Erythroblast (primary cell): ENCODE measurements at places on chromosomes 4 and X.

DNA sequence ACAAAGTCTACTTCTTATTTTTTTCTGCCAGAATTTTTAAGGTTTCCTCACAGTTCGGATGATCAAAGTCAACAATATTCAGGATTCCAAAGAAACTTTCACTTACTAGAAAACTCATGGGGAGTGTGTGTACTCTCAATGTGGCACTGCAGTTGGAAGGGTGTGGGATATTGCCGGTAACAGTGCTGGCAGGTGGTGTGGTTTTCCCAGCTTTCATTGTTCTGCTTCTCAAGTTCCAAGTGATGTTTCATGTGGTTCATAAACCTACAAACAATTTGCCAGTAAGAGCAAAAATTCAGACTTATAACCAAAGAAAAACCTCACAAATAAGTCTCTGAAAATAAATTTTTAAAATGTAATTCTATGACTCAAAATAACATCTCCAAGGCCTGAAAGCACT is 39.8 kb downstream of the ZNF280C start:
- no peak for DNase-seq

GRCh38 chr4:57083090-57083489 is 27.1 kb downstream of the IGFBP7 start:
- no peak for DNase-seq

DNA sequence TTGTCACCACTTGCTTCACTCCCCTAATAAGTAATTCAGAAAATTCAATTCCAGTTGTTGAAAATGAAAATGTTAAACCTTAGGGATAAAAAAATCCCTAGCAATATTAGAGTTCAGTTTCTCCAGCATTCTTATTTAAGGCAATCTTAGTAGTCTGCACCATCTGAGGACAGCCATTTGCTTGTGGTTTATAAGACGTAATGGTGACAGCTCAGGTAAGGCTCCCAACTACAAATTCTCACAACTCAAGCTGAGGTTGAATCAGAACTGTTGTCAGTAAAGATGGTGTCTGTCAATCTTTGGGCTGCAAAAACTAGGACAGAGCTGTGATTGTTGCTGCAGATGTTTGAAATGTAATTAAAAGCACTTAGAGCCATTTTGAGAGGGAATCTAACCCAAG is 16.3 kb upstream of the ADGRA3 start:
- no peak for DNase-seq

GRCh38 chr4:16415751-16416150 is 189.5 kb upstream of the TAPT1 start:
- DNase-seq, result no peak

DNA sequence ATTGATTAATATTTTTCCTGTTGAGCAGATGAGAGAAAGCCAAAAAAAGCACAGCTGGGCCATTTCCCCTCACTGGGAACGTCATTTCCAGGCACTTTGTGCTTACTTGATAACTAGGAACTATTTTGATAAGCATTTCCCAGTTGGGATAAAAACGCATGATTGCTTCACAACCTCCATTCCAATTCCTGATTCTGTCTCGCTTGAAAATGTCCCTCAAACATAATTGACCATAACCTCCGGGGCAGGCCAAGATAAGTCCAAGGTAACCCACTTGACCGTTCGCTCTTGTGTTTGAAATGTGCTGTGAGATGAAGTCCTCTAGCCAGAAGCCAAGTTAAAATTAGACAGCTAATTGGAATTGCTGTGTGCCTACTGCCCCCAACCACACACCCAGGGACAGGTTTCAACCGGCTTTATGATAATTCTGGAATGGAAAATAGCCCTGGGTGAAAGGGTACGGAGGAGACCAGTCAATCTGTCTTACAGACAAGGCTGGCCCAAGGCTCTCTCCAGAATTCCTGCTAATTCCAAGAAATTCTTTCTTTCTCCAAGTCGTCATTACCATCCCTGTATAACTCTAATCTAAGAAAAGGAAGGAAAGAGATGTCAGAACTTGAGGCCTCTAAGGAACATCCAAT is 137.1 kb downstream of the MID1 start:
- no peak for DNase-seq

DNA sequence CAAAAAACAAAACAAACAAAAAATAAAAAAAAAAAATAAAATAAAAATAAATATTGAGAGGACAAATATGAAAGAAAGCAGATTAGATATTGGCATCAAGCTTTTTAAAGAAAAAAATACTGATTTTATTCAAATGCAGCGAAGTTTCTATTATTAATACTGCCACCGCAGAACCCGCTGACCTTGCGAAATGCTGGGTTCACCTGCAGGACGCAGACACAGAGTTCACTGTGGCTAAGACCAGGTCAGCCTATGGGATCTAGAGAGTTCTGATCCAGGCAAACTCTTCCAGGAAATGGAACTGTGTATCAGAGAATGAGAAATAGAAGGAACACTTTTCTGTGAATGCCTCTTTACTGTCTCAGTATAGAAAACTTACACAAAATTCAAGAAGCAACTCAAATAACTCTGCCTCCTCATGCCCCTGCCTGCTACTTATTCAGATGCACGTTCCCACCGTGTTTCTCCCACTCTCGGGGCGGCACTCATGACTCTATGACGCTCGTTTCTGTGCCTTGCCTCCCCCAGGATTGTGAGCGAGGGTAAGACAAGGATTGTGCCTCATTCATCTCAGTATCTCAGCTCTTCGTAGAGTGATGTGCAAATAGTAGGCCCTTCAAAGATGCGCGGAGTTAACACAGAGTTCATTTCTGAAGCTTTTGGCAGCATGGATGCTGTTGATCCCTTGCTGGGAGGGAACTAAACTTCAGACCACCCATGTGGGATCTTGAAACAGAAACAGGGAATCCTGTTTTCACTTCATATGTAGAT is 44.1 kb upstream of the TLR3 start:
- no peak for DNase-seq

GRCh38 chrX:129719931-129720530 is 18.7 kb upstream of the XPNPEP2 start:
- DNase-seq, result no peak

GRCh38 chr4:108586778-108587177 is 33.6 kb upstream of the RPL34 start:
- DNase-seq, result no peak
